ENCODE measurements at places on chromosomes 13 and 19. TPM values are rescaled to one million over a fixed set of nuclear protein-coding genes. Genes with fewer than 3 reads are reported as not detected.

- H3K27me3 ChIP-seq, result no peaks in the 10 kb centered on the region
- no peaks in the 10 kb centered on the region for H3K36me3 ChIP-seq
- no peaks in the 10 kb centered on the region for H3K4me1 ChIP-seq
- H3K4me3 ChIP-seq, result no peak overlapping the region
- H3K27ac ChIP-seq, result no peak overlapping the region
These were observed 270.4 kb upstream of the SPRY2 start for GRCh38 chr13:80611310-80611709.

The ATXN8OS gene
- total RNA-seq, result not detected

GRCh38 chr13:26668357-26669146, 92.0 kb downstream of the GPR12 start:
- no peaks in the 10 kb centered on the region for H3K27me3 ChIP-seq
- H3K4me3 ChIP-seq, result no peak overlapping the region
- no peaks in the 10 kb centered on the region for H3K4me1 ChIP-seq
- no peak for DNase-seq
- H3K36me3 ChIP-seq, result no peaks in the 10 kb centered on the region

- peak overlapping the region; percentile 95 for H3K27ac ChIP-seq
- peaks cover 12% of the 10 kb centered on the region for H3K36me3 ChIP-seq
- DNase-seq, result no peak
These were observed 8.9 kb downstream of the ACTN4 start for GRCh38 chr19:38656171-38656981.

The SELENOV gene
- total RNA-seq, result not detected

All from Peyer's patch (tissue), 4 donors.